Stimulated activated CD4-positive, alpha-beta T cell treated with anti-CD3 and anti-CD28 coated beads, Interleukin-12 subunit alpha, Interleukin-12 subunit beta, amount 100 ng/mL, for 48 hours (primary cell): ENCODE measurements at places on chromosomes 16 and 17.

- DNase-seq = no peak
These were observed 143.2 kb upstream of the CDH5 start for GRCh38 chr16:66223176-66223780.

GRCh38 chr16:81435103-81435502 lies 9.5 kb upstream of the CMIP start:
- DNase-seq = no peak

GRCh38 chr17:1123393-1123831 lies 56.4 kb downstream of the ABR start:
- no peak for DNase-seq

DNA sequence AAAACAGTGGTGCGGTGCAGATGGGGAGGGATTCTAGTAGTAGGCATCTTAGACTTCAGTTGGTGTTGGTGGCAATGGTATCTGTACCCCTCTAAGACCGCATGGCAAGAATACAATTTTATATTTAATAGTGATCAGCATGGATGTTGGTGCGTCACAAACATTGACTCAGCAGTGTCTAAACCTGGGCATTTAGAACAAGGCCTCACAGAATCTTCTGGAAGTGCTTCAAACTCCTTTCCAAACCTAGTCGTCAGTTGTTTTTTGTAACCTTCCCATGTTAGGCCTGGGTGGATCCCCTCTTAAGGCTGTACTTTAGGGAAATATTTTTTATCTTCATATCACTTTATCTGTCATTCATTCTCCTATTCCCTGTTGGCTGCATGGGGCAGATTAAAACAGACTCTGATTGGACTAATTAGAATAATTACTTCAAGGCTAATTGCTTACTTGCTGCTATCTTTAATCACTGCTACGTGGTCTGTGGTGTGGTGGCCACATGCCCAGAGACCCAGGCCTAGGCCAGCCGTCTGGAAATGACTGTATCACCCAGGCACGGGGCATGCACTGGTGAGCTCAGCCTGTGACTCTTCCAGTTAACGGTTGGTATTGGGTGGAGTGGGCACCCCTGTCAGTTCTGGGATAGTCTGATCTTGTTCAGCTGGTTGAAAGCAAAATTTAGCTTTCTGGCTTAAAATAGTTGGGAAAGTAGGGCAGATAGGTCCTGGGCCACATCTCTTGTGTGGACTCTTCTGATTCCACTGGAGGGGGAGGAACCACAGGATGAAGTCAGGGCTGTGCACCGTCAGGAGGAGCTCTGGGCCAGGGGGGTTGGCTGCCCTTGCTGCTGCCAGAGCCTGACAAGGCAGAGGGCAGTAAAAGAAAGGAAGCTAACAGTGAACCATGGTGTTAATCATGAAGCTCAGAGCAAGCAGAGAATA lies 4.5 kb downstream of the ALKBH5 start:
- no peak for DNase-seq

GRCh38 chr17:64630309-64631223 lies 31.5 kb downstream of the SMURF2 start:
- DNase-seq = no peak

DNA sequence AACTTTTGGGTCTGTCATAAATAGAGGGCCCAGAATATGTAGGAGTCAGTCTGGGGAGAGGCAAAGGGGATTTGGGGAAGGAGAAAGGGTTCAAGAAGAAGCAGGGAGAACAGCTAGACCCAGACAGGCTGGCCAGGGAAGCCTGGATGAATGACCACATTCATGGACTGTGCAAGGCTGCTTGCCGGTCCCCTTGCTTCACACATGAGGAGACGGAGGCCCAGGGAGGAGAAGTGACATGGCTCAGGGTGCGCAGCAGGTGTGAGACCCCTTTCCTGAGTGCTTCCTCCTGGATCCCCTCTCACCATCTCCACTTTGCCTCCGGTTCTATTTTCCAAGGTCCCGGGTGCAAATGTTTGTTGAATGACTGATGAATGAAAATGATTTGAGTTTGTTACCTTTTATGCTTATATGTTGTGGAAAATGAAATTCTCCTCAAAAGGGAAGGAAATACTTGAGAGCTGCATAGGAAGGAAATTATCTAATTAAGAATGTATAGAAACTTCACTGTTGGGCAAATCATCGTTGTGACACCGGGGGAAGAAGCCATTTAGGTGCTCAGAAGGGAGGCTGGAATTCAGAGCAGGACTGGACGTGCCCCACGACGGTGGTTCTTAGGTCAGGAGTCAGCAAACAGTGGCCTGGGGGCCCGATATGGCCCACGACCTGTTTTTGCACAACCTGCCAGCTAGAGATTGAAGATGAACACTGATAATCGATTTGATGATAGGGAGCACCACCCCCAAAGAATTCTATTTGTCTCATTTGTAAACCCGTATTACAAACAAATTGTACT lies 559 bp downstream of the ITGAM start:
- DNase-seq = no peak

GRCh38 chr17:9364837-9365430 lies 210.7 kb downstream of the STX8 start:
- no peak for DNase-seq

GRCh38 chr16:9407206-9407758 lies 315.8 kb downstream of the HAPSTR1 start:
- no peak for DNase-seq

- DNase-seq = no peak
These were observed 152.4 kb downstream of the SSH2 start for GRCh38 chr17:29777663-29778062.

DNA sequence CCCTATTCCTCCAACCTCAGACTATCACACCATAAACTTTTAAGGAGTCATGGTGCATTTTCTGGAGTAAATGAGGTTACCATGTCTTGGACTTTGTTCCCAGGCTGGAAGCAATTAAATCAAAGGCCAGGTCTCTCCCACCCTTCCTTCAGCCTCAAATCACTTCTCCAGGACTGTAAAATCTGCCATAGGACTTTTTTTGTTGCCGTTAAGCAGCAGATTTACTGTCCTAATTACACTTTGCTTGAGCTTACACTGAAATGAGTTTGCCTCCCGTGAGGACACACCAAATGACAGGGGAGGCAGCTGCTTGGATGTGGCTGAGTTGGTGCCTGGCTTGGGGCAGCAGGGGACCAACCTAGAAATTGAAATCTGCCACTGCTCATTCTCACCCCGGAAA lies 14.7 kb downstream of the DCAKD start:
- DNase-seq = no peak

- DNase-seq = no peak
These were observed 3.4 kb upstream of the SSH2 start for GRCh38 chr17:29933379-29933778.

- DNase-seq = no peak
These were observed 65.4 kb downstream of the C16orf78 start for GRCh38 chr16:49439050-49439449.

GRCh38 chr16:81040842-81041241 lies 5.2 kb downstream of the ATMIN start:
- no peak for DNase-seq

GRCh38 chr16:72894293-72895151 lies 153.4 kb downstream of the ZFHX3 start:
- DNase-seq = no peak

DNA sequence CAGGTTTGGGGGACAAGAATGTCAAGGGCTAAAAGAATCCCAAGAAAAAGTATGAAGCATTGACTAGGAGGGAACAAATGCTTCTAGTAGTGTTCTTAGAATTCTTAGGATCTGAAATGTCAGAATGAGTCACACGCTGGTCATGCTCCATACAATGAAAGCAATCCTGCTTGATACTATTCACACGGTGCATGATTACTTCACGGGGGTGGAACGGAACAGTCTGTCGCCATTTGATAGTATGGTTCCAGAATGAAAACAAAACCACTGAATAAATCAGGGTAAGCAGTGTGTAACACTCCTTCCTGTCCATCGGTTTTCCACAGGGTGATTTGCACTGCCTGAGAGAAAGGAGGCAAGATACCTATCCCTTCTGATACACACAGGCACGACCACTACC lies 22.9 kb upstream of the YWHAE start:
- DNase-seq = no peak
